Stimulated activated CD4-positive, alpha-beta T cell treated with anti-CD3 and anti-CD28 coated beads, Interleukin-15, amount 100 ng/mL, for 1 hour (primary cell): ENCODE measurements at places on chromosomes 1 and 21.

DNA sequence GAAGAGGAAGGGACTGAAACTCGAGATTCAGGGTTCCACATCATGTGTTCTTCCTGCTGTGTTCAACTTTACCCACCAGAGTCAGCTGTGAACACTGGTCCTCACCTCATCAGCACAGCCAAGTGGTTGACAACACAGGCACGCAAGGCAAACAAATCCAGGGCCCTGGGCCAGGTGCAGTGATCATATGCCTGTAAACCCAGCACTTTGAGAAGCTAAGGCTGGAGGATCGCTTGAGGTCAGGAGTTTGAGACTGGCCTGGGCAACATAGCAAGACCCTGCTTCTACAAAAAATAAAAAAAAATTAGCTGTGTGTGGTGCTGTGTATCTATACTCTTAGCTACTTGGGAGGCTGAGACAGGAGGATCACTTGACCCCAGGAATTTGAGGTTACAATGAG is 8.4 kb upstream of the XKR8 start:
- no peak for DNase-seq

- DNase-seq = no peak
These were observed 1.3 kb downstream of the INAVA start for GRCh38 chr1:200895801-200896530.

DNA sequence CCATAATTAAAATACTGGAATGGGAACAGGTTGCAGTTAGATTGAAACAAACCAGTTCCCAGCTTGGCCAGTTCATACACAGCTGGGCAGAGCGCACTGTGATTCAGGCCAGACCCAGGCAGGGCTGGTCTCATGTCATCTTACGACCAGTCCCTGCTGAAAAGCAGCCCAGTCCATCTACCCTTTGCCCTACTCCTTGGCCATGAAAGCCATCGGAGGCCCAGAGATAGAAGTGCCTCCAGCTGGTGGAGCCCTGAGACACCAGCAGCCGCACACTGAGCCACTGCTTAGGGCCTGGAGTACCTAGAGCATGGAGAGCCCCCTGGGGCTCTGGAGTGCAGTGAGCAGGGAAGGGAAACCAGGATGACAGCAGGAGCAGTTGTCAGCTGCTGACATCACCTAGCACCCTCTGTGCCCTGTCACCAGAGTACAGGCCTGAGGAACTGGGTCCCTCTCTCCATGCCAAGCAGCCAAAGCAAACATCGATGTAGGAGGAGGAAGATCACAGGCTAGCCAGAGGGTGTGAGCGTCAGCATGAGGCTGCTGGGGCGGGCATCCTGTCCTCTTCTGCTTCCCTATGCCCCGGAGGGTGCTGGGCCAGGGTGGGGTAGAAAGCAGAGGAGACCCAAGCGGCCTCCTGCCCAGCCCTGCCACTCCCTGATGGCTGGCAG is 34.2 kb upstream of the TMEM125 start:
- no peak for DNase-seq

DNA sequence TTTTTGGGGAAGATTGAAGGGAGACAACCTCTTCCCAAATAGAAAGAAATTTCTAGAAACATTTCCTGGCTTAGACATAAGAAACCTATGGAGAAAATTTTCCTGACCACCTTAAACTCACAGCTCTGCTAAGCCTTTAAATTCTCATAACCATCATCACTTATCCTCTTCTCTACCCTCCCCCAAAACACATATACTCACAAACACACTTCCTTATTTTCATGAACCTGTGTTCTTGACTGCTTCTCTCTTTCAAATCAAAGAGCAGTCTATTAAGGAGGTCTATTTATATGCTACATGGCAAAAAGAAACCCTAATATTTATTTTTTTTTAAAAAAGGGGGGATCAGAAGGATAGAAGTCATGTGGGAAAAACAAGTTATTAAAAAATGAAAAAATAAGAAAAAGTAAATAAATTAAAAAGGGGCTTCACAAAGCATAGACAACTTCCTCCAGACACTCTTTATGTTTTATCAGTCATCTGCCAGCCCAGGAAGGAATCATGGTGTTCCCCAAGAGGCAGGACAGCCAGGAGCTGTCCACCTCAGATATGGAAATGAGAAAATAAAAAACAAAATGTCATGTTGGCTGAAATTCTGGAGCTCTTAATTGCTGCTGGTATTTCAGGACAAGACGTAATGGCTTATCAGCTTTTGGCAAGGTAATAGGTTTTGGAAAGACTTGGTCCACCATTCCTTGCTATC is 12.8 kb upstream of the RGS2 start:
- no peak for DNase-seq

GRCh38 chr1:208974717-208975116 is 608.8 kb upstream of the CAMK1G start:
- no peak for DNase-seq

GRCh38 chr1:93730621-93731020 is 49.0 kb upstream of the BCAR3 start:
- no peak for DNase-seq

DNA sequence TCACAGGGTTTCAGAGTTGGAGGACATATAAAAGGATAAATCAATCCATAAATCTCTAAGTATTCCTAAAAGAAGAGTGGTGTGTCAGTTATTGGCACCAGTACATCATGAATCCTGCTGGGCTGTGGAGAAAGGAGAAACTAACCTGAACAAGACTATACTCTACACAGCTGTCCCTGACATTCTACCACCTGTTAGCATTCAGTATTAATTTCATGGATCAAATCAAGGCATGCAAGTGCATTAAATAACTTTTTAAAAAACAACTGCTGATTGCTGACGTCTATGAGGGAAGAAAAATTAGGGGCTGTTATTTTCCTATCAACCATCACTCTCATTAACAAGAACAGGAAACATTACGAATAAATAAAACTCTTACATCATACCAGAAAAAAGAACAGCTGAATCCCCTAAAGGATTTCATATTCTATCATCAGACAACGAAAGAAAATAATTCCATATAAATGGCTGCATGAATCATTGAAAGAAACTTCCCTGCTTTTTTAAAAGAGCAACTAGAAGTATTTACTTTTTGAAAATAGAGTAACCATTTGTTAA is 121.7 kb downstream of the ATF6 start:
- DNase-seq = no peak

- DNase-seq = no peak
These were observed 7.3 kb downstream of the KIF21B start for GRCh38 chr1:201016211-201016651.

DNA sequence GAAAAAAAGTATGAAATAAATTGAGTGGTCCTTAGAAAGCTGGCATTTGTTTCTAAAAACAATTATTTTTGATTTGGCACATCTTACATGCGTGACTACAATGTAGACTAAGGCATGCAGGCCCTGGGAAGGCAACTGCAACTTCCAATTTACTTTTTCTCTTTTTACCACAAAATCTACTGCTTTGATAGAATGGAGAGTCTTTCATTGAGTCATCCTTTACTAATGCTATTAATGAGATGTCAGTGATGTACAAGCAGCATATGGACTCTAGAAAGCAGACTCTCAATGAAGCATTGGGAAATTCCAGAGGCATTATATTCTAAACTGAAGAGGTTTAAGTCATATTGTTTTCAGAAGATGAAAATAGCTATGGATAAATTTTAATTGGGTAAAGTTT is 29.6 kb upstream of the PRRX1 start:
- no peak for DNase-seq

- no peak for DNase-seq
These were observed 9.9 kb upstream of the HJV start for GRCh38 chr1:146031476-146031875.

DNA sequence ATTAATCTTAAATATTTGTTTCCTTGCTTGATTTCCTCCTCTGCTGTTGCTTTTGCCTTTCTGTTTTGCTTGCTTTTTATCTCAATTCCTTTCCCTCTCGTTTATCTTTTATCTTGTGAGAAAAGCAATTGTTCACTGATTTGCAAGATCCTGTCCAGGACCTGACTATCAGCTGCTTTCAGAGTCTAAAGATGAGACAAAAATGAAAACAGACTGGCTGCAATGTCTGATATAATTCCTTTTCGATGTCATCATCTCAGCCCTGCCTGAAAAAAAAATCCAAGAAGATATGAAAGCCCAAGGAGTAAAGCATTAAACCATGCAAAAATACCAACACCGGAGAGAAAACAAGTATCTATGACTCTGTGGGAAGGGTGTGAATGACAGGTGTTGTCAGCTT is 225.5 kb downstream of the PATJ start:
- no peak for DNase-seq

GRCh38 chr1:53390261-53390660 is 62.4 kb upstream of the LRP8 start:
- no peak for DNase-seq

DNA sequence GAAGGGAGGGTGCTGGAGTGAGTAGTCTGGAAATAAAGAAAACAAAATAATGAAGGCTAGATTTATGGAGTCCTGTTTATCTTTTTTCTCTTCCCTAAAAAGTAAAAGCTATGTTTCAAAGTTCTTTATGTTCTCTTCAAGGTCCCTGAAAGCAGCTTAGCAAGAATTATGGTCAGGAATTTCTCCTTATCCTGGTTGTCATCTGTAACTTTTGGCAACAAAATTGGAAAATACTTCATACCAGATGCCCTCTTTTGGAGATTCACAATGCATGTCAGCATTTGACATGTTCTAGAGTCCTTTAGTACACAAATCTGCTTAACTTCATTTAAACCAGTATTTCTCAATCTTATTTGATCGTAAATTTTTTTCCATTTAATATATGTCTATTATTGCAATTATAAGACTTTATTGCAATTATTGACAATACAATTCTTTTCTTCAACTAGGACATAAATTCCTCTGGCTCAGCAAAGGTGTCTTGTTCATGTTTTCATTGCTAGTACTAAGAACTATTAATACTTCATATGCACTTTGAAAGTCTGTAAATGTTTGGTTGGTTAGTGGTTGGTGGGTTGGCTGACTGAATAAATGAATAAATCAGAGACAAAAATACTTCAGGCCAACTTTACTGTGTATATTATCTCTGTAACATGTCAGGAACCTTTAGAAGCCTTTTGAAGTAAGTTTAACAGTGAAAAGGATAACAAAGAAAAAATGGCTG is 101.5 kb downstream of the ATP1B1 start:
- no peak for DNase-seq

GRCh38 chr1:175563236-175563895 is 180.0 kb downstream of the TNR start:
- no peak for DNase-seq

GRCh38 chr1:18528616-18529015 is 47.9 kb downstream of the KLHDC7A start:
- no peak for DNase-seq

GRCh38 chr1:78831731-78832360 is 174.7 kb downstream of the ADGRL4 start:
- no peak for DNase-seq

- DNase-seq = no peak
These were observed 95.9 kb downstream of the WDR64 start for GRCh38 chr1:241747992-241748391.

GRCh38 chr1:66274634-66275033 is 259.3 kb upstream of the SGIP1 start:
- no peak for DNase-seq

DNA sequence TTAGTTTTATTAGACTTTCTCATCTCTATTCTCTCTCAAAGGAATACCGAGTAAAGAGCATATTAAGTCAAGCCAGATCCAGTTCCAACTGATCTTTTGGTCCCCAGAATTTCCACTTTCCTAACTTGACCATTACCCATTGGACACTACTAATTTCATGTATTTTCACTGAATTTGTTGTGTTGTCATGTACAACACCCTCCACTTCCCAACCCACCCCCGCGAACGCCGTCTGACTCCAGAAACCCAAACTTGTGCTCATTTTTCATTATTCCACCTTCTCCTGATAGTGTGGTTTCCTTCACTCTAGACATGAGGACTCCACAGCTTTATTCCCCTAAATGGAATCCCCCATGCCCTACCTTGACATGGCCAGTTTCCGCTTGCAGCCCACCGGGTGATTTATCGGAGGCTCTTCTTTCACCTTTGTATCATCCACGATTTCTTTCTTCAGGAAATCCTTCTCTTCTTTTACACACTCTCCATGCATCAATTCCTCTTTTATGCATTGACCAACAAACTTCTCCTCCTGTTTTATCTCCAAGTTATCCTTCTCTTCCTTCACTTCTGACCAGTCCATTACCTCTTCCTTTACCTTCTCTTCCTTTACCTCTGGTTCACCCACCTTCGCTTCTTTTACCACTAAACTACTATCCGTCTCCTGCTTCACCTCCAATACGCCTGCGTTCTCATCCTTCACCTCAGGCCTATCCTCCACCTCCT is 805 bp downstream of the ZNHIT6 start:
- no peak for DNase-seq

DNA sequence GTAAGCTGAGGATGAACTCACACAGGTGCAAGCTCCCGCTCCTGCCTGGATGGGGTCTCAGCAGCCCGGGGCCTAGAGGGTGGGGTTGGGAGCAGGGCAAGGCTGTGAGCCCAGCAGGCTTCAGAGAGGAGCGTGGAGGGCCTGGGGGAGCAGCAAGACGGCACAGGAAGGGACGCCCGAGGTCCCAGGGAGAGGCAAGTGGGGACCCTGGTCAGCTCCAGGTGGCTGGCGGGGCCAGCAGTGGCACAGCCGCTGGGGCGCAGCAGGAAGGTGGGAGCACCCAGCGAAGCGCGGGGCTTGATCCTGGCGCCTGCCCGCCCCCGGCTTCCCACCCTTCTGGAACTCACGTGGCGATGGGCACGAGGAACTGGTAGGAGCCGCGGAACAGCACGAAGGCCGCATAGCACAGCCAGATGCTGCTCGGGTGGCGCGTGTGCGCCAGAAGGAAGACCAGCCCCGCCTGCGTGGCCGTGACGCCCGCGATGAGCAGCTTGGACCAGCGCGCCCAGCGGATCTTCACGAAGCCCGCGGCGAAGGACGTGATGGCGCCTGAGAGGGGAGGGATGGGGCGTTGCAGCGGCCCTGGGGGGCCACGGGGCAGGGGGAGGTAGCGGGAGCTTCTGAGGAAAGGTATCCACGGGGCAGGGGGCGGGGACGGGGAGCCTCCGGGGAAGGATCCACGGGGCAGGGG is 11.7 kb downstream of the SLC19A1 start:
- DNase-seq = no peak

- no peak for DNase-seq
These were observed 7.1 kb downstream of the FAM78B start for GRCh38 chr1:166159656-166160055.

DNA sequence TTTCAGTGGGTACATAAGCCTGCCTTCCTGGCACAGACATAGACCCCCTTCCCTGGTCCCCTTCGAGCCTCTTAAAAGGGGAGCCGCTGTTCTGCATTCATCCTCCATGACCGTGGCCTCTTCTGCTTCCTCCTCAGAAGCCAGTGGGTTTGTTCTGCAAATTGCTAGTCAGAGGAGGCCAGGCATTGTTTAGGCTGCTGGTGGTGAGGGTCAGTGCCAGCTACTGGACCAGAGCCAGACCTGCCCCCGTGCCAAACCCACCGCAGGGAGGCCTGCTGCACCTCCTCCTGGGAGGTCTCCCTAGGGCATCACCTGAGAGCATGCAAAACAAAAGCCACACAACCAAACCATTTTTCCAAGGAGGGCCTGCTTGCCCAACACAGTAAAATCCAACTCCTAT is 178.4 kb downstream of the MIS18A start:
- DNase-seq = no peak

- no peak for DNase-seq
These were observed 41.3 kb downstream of the ARID4B start for GRCh38 chr1:235286667-235287066.

- DNase-seq = no peak
These were observed 1.3 kb downstream of the RIT1 start for GRCh38 chr1:155909894-155910293.
